Anterior cingulate cortex (tissue), 58 donors: ENCODE measurements at places on chromosomes 1 and 21.

DNA sequence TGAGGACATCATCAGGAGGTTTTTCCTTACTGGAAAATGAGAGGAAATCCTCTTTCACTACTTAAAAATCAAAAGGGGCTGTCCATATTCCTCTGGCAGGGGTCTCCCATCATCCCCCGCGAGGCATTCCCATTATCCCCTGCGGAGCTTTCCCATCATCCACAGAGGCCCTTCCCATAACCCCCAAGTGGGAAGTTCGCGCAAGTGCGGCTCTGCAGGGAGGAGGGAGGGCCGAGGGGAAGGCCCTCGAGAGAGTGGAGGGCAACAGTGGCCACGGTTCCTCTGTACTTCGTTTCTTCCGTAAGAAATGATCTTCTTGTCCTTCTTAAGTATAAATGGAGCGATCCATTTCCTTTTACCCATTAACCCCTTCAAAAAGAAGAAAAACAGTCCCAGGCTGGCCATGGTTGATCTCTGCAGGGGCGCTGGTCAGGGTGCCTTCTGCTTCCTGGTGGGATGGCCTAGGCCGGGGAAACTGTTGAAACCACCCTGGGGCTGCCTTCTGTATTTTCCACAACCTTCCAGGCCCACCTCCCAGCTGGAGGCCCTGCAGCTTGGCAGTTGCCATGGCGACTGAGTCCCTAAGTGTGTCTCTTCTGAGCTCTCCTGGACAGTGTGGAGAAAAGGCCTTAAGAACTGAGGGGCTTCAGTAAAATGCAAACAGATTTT lies 3.6 kb upstream of the RSPH1 start:
- no peak for DNase-seq

DNA sequence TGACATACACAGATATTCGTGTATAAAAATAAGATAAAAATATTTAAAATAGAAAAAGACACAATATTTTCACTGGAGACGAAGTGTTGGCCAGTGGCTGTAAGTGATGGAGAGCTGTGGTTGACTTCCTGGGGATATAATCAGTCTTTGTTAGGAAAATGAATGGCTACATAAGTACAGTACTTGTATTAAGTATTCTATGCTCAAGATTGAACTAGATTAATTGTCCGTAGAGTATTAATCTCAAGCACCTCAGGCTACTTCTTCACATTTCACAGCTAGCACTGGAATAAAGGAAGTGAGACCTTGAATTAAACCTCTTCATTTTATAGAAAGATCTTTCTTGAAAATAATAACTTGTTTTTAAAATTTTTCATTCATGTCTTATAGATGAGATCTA lies 39.0 kb upstream of the RGS5 start:
- no peak for DNase-seq

GRCh38 chr21:23026878-23027277 lies 2028.7 kb downstream of the NCAM2 start:
- no peak for DNase-seq

DNA sequence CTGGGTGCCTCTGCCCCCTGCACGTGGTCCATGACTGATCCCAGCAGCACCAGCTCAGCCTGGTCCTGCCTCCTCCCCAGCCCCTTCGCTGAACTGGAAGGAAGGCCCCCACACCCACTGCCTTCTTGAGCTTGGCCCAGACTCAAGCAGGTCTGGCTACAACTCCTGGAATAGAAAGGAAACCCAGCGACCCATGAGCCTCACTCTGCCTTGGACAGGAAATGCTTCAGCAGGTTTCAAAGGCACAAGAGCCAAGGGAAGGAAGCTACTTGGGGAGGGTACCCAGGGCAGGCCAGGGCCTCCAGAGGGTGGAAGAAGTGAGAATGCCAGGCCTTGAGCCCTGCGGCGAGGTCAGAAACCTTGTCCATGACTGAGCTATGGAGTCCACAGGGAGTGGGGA lies 35.9 kb upstream of the RD3 start:
- DNase-seq: no peak
